ENCODE measurements at places on chromosomes 1 and 21. TPM values are rescaled to one million over a fixed set of nuclear protein-coding genes. Genes with fewer than 3 reads are reported as not detected.

The ANGPTL3 gene
- not detected for total RNA-seq

The DCDC2B gene
- total RNA-seq, result not detected

The OR2M3 gene
- not detected for total RNA-seq

The RGS18 gene
- total RNA-seq, result not detected

The OLFML2B gene
- 1.8 TPM for total RNA-seq

The KCNK2 gene
- 0.60 TPM for total RNA-seq

The PLXNA2 gene
- 34.9 TPM for total RNA-seq

GRCh38 chr1:201713086-201713810 is 115.7 kb upstream of the IPO9 start:
- no peak for DNase-seq

- no peak for DNase-seq
These were observed 19.3 kb downstream of the IARS2 start for GRCh38 chr1:220113136-220113695.

DNA sequence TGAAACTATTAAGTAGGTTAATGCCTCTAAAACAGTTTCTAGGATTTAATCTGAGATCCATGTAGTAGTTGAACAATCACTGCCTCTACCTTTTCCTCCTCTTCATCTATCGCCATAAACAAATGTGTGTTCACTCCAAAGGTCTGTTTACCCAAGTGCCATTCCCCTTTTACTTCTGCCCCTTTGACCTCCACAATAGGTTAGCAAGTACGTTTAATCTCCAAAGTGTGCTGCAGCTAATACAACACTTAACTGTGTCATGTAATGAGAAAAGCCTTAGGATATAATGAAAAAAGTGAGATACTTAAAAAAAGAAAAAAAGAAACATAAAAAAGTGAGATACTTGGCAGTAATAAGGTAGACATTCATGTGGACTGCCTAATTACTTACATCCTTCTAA is 28.2 kb downstream of the GPBP1L1 start:
- no peak for DNase-seq

- DNase-seq, result no peak
These were observed 6.7 kb upstream of the ARF1 start for GRCh38 chr1:228075801-228076271.

GRCh38 chr21:38958940-38959691 is 153.4 kb downstream of the ETS2 start:
- DNase-seq, result no peak

DNA sequence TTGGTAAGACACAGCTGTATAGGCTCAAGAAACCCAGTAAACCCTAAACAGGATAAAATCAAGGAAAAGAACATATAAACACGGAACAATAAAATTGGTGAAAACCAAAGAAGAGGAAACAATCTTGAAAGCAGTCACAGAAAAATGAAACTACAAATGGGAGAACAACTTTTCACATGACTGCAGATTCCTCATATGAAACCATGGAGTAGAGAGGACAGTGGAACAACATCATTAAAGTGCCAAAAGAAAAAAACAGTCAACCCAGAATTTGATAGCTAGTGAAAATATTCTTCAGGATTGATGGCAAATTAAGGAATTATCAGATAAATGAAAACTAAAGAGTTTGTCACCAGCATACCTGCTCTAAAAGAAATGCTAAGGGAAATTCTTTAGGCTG is 23.9 kb upstream of the B3GALT5 start:
- no peak for DNase-seq

- no peak for DNase-seq
These were observed 4.3 kb downstream of the PFKL start for GRCh38 chr21:44304011-44304616.

- no peak for DNase-seq
These were observed 79.6 kb downstream of the DOP1B start for GRCh38 chr21:36236052-36236730.
